ENCODE measurements at places on chromosomes 16 and 17.

GRCh38 chr17:32516940-32517701 lies 30.3 kb downstream of the CDK5R1 start:
- DNase-seq = no peak

DNA sequence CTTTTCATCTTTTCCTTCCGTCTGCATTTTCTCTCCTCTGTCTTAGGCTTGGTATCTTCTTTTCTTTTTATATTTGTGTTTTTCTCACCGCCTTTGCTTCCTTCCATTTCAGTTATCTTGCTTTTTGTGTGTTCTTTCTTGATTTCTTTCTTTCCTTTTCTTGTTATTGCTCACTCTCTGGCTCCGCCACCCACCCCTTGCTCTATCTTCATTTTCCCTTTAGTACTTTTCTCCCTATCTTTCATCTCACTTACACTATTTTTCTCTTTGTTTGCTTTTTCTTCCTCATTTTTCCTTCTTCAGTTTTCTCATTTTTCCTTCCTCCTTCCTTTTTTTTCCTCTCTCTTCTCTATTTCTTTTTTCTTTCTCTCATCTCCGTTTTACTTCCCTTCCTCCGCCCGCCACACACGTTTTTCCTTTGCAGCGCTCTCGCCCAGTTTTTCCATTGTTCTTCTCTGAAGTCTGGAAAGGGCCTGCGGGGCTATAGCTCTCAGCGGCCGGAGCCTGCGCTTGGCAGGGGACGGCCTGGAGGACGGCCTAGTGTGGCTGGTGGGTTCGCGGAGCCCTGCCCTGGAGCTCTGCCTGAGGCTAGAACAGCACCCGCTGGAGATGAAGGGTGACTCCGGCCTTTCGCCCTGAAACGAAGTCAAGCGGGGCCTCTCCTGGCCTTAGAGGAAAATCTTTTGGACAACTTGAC lies 5.2 kb upstream of the HOXB13 start:
- DNase-seq = no peak

DNA sequence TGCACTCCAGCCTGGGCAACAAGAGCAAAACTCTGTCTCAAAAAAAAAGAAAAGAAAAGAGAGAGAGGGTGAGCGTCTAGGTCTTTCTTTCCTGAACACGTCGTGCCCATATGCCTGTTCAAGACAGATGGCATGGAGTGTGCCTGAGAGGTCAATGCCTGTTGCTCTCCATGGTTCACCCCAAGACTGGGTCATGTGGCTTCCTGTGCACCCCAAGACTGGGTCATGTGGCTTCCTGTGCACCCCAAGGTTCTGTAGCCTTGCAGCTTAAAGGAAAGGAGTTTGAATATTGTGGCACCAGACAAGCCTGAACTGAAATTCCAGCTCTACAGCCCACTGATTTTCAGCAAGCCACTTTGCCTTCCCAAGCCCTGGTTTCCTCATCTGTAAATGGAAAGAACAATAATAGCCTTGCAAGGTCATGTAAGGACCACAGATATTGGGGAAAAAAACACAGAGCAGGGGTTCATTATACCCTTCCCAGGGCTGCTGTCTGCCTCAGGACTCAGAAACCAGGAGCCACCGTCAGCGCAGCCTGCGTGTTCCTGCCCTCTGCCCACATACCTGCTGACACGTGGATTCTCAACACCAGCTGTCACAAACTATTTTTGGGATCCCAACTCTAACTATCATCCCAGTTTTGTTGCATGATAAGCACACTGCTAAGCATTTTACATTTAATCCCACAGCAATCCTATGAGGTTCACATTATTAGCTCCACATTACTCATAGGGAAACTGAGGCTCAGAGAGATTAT lies 18.0 kb upstream of the NAGS start:
- no peak for DNase-seq

DNA sequence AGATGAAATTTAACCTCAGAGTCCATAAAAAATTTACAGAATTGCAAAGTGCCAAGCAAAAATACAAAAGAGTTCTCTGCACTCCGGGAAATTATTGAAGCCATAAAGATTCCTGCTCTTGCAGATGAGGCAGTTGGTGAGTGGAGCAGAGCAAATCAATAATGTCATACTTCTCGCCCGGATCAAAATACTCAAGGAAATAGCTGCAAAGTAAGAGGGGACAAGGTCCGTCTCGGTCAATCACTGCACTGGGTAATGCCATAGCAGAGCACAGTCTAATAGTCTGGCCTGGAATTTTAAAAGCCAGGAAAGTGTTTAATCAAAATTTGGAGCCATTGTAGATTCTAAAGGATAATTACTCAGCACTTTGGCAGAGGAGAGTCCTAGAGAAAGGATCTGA lies 58.9 kb downstream of the GP2 start:
- no peak for DNase-seq

DNA sequence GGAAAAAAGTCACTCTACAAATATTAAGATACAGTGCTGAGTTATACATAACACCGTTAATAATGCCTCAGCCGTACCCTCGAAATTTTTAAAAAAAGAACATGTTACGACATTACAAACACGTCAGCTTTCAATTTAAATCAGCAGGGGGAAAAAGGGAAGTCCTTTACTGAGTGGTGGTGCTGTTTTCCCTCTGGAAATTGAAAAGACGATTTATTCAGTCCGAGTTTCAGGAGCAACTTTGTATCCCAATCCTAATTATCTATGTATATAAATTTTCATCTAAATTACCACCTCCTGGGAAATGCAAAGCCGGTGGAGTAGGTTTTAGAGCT lies 1.3 kb downstream of the NETO2 start:
- no peak for DNase-seq

GRCh38 chr16:29821643-29822115 lies 1.4 kb downstream of the MVP start:
- DNase-seq = no peak

Measured in fibroblast of skin of left biceps (primary cell).